ENCODE measurements at places on chromosomes 2 and 18.

DNA sequence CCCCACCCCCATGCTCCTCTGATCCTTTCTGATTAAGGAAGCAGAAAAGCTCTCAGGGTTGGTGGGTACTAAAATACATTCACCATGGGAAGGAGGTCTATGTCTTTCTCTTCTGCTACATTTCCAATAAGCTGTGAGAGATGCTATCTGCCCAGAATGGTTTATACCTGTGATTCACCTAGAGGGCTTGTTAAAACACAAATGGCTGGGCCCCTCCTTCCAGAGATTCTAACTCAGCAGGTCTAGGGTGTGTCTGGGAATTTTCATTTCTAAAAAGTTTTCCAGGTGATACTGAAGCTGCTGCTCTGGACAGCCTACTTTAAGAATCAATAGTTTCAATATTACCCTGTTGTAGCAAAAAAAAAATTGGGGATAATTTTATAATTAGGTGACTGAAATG lies 772.2 kb upstream of the ZEB2 start:
- no peak for DNase-seq

DNA sequence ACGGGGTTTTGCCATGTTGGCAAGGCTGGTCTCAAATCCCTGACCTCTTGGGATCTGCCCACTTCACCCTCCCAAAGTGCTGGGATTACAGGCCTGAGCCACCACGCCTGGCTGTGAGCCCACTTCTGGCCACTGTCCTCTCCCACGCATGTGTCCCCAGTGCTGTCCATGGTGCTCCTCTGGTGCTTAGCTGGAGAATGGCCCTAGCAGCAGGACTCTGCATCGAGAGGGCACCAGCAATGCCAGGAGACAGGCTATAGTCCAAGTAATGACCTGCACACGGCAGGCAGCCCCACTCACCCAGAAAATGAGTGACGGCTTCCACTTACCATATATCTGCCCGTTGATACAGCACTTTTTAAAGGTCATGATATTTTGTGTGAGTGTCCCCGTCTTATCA lies 66.3 kb upstream of the NARS1 start:
- no peak for DNase-seq

DNA sequence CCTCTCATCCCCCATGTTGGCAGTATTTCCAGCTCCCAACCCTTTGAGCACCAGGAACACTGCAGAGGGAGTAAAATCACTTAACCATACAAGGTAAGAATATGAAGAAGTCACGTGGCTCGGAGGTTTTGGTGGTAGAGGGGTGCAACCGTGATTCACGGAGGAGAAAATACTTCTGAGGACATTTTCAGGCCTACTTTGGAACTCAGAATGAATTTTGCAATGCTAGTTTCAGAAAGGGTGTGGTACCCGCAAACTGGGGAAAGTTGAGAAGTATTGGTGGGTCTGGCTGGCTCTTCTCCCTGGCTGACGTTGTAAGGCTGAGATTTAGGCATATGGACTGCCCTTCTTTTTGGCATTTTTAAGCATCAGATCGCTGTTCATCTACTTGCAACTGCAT lies 442 bp downstream of the SERPINB5 start:
- no peak for DNase-seq

DNA sequence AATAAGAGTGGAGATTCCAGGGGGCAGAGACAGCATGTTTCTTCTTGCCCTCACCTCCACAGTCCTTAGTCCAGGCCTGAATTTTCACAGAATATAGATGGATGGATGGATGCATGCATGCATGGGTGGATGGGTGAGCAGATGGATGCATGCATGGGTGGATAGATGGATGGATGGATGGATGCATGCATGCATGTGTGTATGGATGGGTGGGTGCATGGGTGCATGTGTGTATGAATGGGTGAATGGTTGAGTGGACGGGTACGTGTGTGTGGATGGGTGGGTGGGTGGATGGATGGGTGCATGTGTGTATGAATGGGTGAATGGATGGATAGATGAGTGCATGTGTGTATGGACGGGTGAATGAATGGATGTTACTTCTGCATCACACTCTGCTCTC lies 153.3 kb downstream of the CELF4 start:
- no peak for DNase-seq

DNA sequence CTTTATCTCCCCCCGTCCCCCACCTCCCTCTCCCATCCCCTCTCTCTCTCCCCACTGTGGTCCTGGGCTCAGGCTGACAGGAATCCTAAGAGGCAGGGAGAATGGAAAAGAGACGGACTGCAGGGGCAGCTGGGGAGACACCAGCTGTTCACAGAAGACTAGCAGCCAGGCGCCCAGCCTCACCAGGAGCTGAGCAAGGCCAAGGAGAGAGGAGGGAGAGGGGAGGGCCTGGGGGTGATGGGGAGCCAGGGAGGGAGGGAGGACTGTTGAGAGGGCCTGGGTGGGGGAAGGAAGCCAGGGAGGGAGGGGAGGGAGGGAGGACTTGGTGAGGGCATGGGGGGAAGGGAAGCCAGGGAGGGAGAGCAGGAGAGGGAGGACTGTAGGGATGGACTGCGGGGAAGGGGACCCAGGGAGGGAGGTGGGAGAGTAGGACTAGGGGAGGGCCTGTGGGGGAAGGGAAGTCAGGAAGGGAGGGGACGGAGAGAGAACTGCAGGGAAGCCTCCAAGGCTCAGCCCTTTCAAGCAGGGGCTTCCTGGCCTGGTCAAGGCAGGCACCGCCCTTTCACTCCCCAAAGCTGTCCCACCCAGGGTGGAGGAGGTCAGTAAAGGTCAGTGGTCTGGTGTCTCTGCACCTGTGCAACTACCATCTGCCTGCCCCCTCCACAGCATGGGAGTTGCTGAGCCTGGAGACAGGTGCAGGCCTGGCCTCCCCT lies 517.7 kb upstream of the MYT1L start:
- no peak for DNase-seq

GRCh38 chr2:240931319-240931949 lies 25.3 kb downstream of the CROCC2 start:
- DNase-seq = no peak

DNA sequence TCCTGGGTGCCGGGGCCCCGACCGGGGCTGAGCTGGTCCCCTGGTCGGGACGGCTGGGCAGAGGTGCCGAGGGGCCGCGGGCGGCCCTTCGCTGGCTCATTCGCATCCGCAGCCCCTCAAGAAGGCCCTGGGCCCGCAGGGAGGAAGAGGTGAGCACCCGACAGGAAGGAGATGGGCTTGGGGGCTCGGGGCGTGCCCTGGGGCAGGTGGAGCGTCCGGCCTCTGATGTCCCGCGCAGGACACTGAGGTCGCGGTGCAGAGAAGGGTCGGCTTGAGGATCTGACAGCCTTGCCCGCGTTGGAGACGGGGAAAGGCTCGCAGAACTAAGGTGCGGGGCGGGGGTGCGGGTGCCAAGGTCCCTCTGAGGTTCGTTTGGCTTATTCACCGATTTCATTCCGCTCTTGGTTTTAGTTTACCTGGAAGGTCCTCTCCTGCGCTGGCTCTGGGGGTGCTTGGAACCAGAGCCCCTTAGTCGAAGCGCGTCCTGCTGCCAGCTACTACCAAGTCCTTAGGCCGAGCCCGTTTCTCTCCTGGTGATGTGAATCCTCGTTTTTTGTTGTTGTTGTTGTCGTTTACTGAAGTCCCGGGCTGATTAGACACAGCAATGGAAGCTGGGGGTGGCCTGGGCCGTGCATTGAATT lies 18.9 kb upstream of the CD8A start:
- DNase-seq = no peak

All from lung microvascular endothelial cell (primary cell).